ENCODE measurements at places on chromosomes 1 and 21.

DNA sequence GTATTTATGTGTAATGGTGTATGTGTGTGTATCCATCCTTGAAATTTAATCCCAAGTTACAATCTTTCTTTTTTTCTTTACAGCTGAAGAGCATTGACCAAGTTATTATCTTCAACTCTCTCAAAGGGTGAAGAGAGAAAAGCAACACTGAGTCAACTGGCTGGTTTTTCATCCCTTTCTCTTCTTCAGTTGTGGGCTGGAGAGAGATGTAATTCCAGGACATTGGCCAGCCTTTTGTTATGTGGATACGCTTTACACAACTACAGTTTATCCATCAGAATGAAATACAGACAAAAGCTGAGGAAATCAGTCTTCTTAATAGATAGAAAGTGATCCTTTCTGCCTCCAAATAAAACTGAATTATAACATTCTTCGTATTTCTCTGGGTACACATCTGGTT, 357.0 kb upstream of the NCAM2 start:
- no peak for DNase-seq

GRCh38 chr1:161079436-161080110, 9.8 kb downstream of the NECTIN4 start:
- DNase-seq = no peak

DNA sequence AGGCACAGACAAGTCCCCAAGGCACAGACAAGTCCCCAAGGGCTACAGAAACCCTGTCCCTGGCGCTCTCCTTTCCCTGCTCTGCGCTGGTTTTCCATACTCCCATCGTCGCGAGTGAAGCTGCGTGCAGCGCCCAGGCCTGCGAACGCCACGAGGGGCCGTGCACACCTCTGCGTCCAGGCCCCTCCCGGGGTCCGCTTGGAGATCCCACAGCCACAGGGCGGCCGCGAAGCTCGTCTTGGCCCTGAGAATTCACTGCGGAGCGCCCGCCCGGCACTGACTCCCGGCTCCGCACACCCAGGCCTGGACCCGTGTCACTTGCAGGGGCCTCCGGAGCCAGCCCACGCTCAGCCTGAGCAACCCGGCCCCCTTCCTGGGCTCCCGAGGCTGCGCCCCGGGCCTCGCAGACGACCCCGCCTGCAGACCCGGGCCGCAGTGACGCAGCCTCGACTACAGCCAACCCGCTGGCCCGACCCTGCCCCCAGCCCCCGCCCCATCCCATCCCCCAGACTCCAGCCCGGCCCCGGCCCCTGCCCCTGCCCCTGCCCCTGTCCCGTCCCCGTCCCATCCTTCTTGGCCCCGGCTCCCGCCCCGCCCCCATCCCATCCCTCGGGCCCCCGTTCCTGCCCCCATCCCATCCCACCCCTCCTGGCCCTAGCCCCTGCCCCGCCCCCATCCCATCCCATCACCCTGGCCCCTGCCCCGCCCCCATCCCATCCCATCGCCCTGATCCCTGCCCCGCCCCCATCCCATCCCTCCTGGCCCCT, 841 bp downstream of the POFUT2 start:
- DNase-seq = no peak

DNA sequence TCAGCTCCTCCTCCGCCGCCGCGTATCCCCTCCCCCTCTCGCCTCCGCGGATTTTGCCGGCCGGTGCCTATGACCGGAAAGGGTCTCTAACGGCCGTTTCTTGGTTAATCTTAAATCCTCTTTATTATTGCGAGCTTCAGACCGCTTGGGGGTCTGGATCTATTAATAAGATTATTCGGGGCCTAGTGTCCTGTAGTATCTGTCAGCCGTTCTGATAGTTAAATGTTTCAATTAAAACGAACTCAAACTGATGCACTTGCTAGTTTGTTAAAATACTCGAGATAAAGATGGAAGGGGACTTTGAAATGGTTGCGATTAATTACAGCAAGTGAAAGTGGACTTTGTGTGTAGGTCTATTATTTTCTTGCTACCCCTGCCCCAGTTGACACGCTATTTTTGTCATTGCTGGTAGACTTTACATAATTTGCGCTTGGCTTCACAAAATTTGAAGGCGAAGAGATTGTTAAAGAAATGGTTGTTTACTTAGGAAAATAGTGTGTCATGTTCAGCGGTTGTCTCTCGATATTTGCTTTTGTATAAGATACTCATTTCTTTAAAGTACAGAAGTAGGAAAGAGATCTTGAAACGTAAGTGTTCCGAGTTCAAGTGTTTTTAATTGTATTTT, 779 bp downstream of the SON start:
- peak; percentile 39 for DNase-seq

GRCh38 chr1:197285526-197286205, 17.6 kb downstream of the CRB1 start:
- no peak for DNase-seq

- no peak for DNase-seq
Observed at GRCh38 chr1:156862997-156863599, 2.4 kb downstream of the NTRK1 start.

DNA sequence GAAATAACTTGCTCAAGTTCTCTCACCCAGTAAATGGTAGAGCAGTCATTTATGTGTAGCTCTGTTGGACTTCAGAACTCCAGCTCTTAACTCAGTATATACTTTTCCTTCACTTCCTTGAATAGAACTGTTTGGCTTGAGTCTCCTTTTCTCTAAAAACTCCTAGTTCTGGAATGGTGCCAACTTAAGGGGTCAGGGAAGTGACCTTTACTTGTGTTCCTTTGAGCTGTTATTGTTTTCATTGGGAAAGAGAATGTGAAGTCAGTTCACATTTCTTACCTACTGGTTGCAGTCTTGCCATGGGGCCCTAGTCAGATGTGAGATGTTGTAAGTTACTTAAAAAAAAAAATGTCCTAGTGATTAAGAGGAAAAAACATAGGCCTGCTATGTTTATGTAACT, 77.0 kb upstream of the MACF1 start:
- no peak for DNase-seq

- DNase-seq = no peak
Observed at GRCh38 chr1:15866721-15867201, 19.3 kb downstream of the SPEN start.

DNA sequence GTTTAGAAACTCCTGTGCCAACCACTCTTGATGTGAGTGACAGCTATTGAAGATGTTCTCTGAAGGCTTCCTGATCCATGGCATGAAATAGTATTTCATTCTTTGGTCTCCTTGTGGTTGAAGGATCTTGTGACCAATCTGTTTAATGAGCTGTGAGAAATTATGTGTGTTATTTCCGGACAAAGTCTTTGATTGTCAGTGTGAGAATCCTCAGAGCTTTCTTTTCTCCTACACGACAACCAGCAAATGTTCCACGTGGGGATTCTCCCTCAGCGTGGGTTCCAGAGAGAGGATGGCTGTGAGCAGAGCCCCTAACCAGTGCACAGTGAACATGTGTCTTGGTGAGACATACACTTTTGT, 45.0 kb upstream of the HOOK1 start:
- no peak for DNase-seq

GRCh38 chr21:16708101-16708835, 804.6 kb upstream of the CXADR start:
- no peak for DNase-seq

- no peak for DNase-seq
Observed at GRCh38 chr1:59595774-59596173, 219.0 kb upstream of the HOOK1 start.

DNA sequence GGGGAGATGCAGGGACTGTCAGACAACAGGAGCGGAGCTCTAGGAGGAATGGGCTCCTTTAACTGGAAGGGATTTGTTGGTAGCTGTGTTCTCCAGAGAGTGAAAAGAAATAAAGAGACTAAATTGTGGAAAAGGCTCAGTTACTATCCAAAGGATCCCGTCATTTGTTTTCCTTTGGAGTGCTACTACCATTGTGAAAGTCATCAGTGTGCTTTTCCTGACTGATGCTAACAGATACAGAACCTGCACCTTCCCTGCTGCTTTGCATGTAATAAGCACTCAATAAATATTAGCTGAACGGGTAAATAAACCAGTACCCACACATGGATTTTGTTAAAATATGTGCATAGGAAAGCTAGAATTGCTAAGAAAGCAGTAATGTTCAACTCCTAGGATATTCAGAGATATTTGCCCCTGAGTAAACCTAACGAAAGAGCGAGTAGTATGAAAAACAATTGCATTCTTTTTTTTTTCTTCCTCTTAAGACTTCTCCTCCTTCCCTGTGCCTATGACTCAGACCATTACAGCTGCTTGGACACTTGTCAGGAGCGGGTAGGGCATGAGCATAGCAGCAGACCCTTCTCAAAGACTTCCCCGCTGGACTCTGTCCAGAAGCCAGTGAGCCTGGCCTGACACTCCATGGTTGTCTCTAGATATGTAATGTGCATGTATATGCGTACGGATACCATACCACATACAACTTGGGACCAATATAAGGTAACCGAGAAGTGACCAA, 41.7 kb downstream of the PTGFRN start:
- DNase-seq = no peak

GRCh38 chr21:45403825-45404729, 888 bp upstream of the COL18A1 start:
- DNase-seq = no peak

DNA sequence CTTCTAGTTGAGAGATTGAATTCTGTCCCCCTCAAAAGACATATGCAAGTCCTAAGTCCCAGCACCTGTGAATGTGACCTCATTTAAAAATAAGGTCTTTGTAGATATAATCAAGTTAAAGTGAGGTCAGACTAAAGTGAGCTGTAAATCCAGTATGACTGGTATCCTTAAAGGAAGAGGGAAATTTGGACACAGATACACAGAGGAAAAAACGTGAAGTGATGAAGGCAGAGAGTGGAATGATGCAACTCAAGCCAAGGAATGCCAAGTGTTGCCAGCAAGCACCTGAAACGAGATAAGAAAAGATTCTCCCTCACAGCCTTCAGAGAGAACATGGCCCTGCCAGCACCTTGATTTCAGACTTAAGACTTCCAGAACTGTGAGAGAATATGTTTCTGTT, 444.7 kb upstream of the VAMP3 start:
- DNase-seq = no peak

DNA sequence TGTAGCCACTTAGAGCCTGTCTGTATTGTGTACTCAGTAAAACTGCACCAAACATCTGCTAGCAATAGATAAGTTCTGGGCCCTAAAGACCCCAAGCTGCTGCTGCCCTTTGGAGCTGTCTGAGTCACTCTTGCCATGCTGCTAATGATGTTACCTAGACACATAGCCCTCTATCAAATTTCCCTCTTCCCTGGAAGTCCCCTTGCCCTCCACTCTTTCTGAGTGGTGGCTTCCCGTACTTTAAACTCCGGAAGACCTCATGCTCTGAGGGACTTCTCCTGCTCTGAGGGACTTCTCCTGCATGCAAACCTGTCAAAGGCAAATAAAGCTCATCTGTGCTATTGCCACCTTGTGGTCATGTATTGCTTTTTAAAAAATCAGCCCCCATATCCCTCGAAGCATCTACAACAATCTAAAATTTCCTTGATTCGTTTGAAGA, 34.0 kb downstream of the FH start:
- DNase-seq = no peak

DNA sequence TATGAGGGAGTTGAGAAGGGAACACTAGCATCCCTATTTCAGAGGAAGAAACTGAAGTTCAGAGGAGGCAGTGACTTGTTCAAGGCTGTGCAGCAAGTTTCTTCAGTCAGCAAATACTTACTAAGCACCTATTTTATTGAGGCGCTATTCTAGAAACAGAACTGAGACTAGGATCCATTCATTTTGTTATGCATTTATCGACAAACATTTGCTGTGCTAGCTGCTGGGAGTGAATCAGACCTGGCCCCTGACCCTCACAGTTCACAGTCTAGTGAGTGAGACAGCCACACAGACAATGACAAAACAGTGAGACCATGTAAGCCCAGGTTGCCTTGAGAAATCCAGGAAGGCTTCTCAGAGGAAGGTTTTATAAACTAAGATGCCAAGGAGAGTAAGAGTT, 28.2 kb downstream of the TRIM62 start:
- no peak for DNase-seq

DNA sequence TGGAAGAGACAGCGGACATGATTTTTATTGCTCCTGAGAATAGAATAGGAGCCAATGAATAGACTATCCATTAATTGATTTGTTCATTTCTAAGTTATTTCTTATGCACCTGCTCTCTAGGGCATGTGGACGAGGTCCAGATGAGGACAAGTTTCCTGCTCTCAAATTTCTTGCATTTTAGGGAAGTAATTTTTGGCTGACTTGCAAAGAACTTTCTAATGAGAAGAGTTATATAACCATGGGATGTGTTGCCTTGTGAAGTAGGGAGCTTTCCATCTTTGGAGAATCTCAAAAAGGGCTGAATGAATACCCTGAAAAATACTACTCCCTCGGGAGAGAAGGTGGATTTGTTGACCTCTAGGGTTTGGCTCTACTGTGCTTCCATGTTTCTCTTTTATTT, 243.0 kb downstream of the KIF26B start:
- DNase-seq = no peak

DNA sequence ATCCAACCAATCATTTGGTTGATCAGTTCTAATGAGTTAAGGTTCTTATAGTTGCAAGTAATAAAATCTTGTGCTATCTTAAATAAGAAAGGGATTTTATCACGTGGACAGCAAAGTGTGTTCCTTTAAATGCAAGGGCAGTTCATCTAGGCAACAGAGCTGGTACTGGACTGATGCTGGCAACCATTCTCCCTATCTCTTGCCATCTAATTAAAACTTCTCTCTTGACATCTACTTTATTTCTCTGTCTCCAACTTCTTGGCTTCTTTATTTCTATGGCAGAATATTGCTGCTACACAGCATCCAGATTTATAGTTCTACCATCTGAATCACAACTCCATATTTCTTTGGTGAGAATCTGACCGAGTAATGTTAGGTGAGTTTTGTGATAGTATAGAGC, 115.2 kb upstream of the CACYBP start:
- no peak for DNase-seq

GRCh38 chr1:200483491-200484143, 73.8 kb upstream of the ZNF281 start:
- peak; percentile 19 for DNase-seq

DNA sequence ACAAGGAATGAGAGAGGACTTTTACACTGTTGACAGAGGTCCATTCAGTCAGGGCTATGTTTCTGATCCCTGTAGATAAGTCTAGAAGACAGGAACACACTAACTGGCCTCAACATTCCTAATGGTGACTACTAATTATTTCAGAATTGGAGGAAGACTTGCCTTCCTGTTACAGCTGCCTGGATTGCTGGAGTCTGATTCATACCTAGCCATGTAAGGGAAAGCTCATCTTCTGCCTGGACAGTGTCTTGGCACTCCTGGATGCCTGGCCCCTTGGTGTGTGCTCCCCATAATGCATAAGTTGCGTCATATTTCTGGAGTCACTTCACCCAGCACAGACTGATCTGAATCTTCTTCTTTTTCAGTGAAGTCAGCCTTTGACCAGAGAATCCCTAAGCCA, 326.0 kb upstream of the RUNX1 start:
- DNase-seq = no peak

- no peak for DNase-seq
Observed at GRCh38 chr1:15236321-15236721, 10.7 kb upstream of the FHAD1 start.
